Cortex of kidney (tissue), 1 donor: ENCODE measurements at places on chromosomes 2 and 18.

- no peak for DNase-seq
Measured at GRCh38 chr2:69387770-69388481, 899 bp upstream of the GFPT1 start.

DNA sequence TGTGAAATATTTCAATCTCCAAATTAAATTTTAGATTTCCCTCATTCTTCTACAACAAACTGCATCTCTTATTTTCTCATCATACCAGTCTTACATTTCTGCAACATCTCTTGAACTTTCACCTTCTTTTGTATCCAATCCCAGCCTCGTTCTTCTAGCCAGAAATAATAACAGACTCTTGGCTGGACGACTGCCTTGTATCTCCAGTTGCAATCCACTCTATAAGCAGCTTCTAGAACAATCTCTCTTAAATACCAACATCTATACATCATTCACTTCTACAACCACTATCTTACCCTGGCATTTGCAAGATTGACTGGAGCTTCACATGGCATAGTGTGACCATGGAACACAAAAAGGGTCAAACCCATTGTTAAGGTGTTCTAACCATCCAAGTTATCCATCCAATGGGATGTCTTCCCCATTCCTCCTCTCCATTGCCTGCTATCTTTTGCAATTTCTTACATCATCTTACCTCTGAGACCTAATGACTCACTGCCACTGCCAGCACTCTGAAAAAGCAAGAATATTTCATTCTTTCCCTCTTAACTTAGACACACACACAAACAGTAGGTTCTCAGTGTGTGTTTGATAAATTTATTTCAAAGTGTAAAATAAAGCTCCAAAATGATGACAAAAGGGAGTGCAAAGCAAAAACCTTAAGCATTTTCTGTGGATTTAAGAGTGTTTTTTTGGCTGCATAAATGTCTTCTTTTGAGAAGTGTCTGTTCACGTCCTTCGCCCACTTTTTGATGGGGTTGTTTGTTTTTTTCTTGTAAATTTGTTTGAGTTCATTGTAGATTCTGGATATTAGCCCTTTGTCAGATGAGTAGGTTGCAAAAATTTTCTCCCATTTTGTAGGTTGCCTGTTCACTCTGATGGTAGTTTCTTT, 145.6 kb downstream of the METTL4 start:
- DNase-seq = no peak

- DNase-seq = no peak
Measured at GRCh38 chr2:200716386-200716785, 95.3 kb upstream of the BZW1 start.

- DNase-seq = no peak
Measured at GRCh38 chr18:6022845-6023244, 127.5 kb upstream of the TMEM200C start.

GRCh38 chr2:20221555-20221973, 3.4 kb downstream of the SDC1 start:
- no peak for DNase-seq

- no peak for DNase-seq
Measured at GRCh38 chr2:20415511-20415918, 31.4 kb upstream of the RHOB start.
